ENCODE measurements at places on chromosomes 1 and 21.
A peak's percentile ranks its signal among the peaks of the same experiment; 100 is the strongest.

DNA sequence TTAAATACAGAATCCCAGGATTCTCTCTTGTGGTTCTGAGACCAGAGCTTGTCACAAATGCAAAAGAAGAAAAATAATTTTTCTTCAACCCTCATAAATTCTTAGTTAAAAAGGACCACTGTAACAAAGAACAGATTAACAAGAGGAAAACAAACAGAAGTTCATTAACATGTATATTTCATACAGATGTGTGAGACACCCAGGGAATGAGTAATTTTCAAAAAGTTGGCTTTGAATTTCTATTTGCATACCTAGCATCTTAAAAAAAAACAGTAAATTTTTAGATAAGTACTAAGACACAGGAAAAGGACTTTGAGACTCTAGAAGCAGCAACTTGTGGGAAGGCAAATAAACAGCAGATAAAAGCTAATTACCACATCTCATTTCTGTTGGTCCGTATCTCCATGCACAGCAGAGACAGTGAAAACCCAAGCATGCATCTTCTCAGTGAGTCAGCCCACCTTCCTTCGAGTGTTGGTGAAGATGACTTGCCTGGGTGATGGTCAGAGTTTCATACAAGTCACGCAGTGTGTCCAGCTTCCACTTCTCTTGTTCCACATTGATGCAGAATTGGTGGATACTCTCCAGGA lies 399.9 kb upstream of the ADAMTS5 start:
- no peak for DNase-seq

DNA sequence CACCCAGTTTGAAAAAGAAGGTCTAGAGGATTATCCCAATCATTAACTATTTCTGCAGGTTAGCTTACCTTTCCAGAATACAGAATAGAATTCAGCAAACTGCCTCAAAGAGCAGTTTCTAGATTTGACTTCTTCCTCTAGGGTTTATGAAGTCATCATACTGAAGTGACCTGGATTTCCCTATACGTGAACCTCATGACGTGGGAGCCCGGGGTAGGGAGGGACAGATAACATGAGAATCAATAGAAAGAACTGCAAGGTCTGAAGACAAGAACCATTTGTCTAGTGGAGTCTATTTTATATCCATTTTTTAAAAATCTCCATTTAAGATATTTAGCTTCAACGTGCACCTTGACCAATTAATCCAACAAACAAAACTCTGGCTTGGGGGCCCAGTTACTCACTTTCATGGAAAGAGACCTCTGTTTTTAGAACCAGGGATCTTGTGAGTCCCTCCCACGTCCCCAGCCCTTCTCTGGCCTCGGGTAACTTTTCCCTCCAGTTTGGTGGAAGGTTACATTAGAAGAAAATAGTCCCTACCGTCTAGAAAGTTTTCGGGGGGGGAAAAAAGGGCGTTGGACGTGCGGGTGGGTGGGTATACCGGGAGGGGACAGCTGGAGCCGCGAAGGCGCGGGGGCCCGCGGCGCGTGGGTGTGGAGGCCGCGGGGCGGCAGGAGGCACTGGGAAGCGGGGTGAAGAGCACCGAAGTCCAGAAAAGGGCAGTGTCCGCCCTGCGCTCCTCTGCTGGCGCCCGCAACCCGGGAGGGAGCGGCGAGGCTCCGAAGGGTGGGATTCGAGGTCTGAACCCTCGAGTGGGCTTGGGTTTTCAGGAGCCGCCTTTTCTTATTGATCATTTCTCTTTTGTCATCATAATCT lies 13.8 kb upstream of the POGZ start:
- DNase-seq, result no peak

DNA sequence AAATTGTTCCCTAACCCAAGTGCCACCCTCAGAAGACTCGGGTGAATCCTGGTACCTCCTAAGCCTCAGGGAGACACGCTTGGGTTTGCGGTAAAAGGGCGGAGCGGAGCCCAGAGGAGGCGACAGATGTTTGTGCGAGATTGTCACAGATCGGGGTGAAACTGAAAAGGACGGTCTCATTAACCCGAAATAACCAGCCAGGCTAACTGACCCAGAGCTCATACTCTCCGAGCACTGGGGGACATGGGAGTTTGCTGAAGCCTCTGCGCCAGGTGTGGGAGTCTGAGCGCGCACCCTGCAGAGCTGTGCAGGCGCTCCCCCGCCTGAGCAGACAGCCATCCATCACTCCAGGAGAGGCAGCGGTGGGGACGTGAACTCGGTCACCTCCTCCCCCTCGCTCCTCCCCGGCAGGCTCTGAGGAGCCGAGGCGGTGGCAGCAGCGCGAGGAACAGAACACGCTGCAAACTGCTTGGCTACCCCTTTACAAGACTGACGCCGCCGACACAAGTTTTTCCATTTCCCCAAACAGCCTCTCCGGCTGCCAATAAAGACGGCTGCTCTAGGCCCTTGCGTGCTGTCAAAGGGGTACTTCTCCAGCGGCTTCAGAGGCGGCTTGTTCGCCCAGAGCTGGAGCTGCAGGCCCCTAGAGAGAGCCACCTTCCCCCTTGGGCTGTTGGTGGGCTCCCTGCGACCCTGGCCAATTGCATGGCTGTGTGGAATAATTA lies 43.5 kb downstream of the RRAGC start:
- DNase-seq, result no peak

DNA sequence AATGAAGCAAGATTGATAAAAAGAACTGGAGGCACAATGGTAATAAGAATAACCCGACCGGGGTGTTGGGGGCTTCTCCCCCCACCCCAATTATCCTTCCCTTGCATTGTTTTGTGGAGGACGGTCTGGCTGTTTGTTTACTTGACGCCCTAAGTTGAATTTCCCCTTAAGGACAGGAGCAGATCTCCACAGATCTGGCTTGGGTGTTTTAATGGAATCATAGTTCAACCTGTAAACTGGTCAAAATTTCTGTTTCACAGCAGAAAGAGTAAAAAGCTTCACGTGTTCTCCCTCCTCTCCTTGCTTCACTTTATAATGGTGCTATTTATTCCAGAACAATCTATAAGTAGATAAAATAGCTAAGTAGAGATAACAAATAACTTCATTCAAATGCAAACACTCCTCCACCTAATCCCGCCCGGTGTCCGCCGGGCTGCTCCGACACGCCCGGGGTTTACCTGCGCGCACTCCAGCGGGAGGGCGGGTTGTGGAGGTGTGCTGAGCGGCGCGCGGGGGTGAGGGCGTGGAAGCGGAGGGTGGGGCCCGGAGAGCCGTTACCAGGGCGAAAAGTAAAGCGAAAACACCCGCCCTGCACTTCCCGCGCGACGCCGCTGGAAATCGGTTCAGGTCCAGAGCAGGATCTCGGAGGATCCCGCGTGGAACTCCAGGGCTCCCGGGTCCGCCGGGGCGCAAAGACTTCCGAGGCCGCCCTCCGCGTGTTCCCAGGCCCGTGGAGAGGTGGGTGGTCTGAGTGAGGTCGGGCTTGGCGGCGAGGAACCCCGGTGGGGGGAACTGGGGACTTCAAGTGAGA lies 2.0 kb upstream of the ATF3 start:
- DNase-seq, result peak; percentile 37

DNA sequence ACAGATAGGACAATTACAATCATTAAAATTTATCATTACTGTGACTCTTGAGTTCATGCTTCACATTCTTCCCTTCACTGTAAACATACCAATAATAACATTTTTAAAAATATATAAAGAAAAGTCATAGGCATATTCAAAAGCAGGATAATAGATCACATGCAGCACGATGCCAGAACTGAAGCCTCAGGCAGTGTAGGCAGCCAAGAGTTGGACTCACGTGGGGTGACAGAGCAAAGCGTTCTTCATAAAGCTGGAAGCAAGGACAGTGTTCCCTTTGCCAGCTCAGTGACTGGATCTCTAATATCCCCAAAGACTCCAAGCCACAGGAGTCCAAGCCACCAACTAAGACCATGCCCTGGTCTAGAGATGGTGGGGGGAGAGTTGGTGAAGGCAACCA lies 77.7 kb downstream of the ODF2L start:
- DNase-seq, result no peak

Measured in T-helper 22 cell (primary cell).